ENCODE measurements at places on chromosomes 7 and 10.

DNA sequence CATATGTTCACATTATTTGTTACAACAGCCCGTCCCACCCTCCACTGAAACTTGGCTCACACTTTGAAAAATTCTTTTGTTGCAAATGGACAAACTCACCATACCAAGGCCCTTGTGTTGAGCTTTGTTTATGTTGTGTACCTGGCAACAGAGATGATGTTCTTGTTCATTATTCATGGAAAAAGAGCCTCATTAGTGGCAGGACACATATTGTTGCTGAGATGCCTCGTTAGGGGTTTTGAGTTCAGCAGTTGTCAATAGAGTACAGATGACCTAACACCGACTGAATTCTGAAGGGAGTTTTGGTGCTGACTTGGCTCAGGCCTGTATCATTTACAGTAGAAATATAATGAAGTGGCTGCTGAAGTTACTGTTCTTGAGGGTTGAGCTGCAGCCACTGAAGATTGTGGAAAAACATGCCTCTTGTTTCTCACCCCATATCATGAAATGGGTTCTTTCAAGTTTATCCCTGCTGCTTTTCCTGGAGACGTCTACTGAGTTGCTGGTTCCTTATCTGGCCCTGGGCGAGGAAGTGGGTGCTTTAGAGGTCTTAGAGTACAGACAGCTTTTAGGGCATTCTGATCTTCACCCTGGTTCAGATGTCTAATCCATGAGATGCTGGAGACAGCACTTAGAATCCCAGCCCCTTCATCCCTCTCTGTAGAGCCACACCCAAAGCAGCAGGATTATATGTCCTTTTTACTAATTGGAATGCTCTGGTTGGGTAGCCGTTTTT lies 149.7 kb downstream of the WNT2 start:
- no peak for DNase-seq

- DNase-seq = peak; percentile 43
Measured at GRCh38 chr10:86391986-86392722, 25.6 kb upstream of the GRID1 start.

DNA sequence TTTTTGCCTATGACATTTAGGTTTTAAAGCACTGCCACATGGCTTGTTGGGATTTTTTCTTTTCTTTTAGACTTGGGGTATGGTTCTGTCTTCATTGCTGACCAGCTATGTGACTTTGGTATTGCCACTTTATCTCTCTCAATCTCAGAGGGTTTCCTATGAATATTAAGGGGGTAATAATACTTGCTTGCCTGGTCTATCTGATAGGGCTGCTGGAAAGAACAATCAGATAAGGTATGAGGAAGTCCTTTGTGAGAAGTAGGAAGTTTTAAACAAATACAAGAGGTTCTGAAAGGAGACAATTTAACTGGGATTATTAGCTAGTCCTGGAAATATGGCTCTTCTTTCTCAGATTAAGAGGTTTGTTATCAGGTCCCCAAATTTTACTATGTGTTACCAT lies 80.8 kb downstream of the ZNF92 start:
- no peak for DNase-seq

DNA sequence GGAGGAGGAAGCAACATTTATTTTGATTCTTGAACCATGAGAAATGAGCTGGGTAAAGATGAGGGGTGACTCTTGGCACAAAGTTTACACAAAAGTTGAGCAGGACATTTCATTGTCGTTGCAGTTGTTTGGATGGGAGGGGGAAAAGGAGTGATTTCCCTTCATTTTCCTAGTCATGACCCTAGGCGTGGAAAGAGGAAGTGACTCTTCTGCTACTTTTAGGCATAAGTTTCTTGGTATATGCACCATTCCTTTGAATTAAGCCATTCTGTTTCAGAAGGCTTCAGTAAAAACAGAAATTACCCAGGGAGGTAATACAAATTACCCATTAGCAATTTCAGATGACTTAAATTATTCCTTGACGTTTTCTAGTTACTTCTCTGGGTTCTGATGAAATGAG lies 113.9 kb upstream of the FAM171A1 start:
- no peak for DNase-seq

GRCh38 chr10:11276449-11276990 lies 258.8 kb downstream of the CELF2 start:
- no peak for DNase-seq

DNA sequence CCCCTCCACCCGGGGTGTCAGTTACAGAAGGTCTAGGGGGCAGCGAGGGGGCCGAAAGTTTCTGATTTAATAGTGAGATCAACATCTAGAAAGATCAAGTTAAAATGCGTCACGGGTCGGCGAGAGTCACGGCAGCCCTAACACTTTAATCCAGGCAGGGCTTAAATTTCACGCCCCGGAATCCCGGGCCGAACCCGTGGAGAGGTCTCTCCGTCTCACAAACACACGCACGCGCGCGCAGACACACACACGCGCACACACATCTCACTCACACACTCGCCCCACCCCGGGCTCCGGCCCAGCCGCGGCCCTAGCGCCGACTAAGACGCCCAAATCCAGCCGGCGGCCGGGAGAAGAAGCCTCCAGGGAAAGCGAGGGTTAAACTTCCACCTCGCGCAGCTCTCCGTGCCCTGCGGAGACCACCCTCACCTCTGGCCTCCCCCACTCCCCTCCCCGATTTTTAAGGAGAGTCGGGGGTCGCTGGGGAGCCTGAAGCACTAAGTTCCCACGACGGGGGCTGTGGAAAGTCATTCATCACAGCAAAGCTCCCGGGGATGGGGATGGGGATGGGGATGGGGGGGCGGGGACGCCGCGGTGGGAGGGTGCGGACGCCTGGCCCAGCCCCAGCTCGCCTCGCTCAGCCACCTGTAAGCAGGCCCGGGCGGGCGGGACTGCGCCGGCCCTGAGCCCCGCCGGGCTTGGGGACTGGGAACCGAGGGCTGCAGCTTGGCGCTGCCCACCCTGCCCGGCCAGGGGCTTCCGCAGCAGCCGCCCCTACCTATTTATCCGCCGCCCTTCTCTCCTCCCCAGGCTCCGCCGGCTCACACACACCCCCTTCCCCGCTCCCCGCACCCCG lies 1.6 kb downstream of the PDGFA start:
- peak; percentile 67 for DNase-seq

GRCh38 chr10:55311848-55312635 lies 511.0 kb upstream of the PCDH15 start:
- no peak for DNase-seq

Data from activated effector memory CD4-positive, alpha-beta T cell treated with anti-CD3 and anti-CD28 coated beads, Interleukin-2, amount 50 U/mL, for 16 hours (primary cell).